ENCODE measurements at places on chromosomes 7 and 10.
A peak's percentile ranks its signal among the peaks of the same experiment; 100 is the strongest.

DNA sequence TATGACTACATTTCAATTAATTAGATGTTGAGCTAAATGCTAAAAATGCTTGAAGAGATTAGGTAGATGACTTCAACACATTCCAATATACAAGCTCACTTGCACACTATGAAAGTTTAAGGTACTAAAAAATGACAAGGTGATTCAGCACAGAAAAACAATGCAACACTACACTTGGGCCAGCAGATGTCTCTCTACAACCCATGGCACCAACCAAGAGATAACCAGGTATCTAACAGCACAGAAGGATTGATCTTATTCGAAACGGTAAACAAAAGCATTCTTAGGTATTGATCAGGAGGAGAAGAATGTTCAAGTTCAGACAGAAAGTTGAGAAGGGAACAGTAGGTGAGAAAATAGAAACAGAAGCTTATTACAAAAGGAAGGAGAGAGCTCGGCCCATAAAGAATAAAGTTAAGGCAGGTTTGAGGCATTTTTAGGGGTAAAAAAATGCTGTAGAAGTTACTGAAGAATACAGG lies 248.2 kb upstream of the KLF14 start:
- no peak for DNase-seq

- no peak for DNase-seq
Measured at GRCh38 chr7:155289949-155290501, 7.7 kb upstream of the INSIG1 start.

GRCh38 chr10:71868192-71868697 lies 17.2 kb upstream of the PSAP start:
- DNase-seq = no peak

- no peak for DNase-seq
Measured at GRCh38 chr7:155789001-155789725, 23.1 kb downstream of the SHH start.

GRCh38 chr10:124200011-124200410 lies 106.6 kb upstream of the CHST15 start:
- DNase-seq = no peak

GRCh38 chr7:37265006-37265405 lies 183.7 kb downstream of the ELMO1 start:
- no peak for DNase-seq

DNA sequence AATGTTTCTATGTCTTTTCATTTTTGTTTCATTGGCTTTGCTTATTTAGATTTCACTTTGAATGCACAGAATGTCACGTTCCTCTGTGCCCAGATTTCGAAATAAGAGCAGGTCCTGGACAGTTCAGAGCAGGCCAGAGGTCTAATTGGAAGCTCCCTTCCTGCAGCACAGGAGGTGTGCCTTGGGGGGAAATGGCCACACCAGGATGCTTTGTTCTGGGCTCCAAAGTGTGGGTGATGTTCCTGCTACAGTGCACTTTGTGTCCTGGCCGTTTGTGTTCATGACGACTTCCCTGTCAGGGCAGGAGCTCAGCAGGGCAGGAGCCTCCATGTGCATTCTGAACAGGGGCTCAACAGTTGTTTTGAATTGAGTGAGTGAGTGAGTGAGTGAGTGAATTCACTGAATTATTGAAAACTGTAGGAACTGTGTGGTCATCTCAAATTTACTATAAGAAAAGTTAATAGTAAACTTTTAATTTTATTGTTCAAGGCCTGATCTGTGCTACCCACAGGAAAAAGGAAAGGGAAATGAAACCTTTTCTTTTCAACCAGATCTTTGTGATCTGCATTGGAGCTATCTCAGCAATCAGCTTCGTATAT lies 109.5 kb upstream of the GJD4 start:
- DNase-seq = no peak

DNA sequence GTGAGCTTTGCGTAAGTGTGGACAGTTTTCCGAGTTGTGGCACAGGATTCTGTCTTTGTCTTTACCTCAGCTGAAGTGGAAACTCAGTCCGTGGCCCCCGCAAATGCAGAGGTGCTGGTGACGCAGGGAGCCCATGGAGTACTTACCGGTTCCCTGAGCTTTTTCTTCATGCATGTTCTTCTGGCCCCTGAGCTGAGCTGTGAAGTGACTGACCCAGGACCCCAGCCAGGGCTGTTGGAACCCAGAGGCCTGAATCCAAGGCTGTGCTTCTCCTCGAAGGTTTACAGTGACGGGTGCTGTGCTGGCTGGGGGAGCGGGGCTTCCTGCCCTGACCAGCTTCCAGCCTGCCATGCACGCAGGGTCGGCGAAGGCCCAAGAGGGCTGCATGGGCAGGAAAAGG lies 223.5 kb downstream of the GLRX3 start:
- DNase-seq = no peak

DNA sequence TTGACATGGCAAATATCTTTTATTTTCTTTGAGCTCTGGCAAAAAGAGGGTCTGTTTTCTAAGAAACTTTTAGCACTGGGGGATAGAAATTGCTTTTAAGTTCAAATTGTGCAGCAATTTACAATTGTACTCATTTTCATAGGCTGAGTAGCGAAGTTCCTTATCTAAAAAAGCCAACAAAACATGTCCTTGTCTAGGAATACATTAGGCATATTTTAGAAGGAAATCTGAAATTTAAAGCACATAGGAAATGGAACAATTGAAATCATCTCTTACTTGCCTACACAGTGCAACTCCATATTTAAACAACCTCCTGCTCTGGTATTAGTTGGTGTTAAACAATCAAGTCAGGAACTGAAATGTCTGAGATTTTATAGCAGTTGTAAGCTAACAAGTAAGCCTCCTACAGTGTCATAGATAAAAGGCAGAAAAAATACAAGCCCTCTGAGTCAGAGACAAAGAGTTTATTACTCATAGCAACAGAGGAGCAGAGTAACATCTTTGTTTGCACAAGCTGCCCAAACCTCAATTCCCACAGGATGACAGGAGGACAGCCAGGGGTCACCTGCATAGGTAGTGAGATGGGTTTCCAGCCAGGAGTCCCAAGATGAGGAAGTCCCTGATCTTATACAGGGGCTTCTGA lies 280.2 kb upstream of the HGF start:
- no peak for DNase-seq

GRCh38 chr7:26918241-26918640 lies 53.9 kb upstream of the SKAP2 start:
- no peak for DNase-seq

GRCh38 chr7:71303566-71303965 lies 171.6 kb downstream of the GALNT17 start:
- DNase-seq = no peak

- peak; percentile 36 for DNase-seq
Measured at GRCh38 chr10:21526860-21527597, 1.5 kb upstream of the SKIDA1 start.

DNA sequence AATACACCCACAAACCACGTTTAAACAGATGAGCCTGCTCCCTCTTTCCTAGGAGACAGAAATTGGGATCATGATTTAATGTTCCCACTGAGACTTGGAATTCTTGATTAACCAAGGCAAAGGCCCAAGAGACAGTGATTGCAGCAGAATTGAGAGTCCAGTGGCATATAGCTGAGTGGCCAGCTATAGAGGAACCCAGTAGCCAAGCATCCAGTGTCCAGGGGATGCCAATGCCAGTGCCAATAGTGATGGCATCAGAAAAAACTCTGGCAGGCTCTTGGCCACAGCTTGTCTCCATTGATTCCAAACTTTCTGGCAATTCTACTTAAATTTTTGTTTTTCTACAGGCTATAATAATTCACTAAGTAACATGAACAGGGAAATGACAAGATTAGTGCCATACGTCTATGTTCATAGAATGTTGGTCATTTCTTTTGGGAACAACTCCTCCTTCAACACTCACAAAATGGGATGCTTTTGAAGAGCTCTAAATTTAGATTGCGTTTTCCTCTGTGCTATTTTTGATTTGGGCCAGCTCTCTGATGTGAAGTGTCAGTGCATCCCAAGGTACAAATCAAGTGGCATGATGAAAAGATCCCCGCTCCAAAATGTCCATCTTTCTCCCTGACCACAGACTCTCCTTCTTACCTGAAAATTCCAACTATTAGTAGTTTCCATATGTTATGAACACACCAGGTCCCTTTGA lies 83.1 kb upstream of the A1CF start:
- DNase-seq = no peak

GRCh38 chr10:13567030-13567429 lies 19.7 kb upstream of the PRPF18 start:
- DNase-seq = no peak

- no peak for DNase-seq
Measured at GRCh38 chr7:158274404-158274811, 313.2 kb downstream of the PTPRN2 start.

DNA sequence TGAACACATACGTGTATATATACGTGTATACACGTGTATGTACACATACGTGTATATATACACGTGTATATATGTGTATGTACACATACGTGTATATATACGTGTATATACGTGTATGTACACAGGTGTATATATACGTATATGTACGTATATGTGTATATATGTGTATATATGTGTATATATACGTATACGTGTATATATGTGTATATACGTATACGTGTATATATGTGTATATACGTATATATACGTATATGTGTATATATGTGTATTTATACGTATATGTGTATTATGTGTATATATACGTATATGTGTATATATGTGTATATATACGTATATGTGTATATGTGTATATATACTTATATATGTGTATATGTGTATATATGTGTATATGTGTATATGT lies 44.3 kb downstream of the CD36 start:
- DNase-seq = no peak

DNA sequence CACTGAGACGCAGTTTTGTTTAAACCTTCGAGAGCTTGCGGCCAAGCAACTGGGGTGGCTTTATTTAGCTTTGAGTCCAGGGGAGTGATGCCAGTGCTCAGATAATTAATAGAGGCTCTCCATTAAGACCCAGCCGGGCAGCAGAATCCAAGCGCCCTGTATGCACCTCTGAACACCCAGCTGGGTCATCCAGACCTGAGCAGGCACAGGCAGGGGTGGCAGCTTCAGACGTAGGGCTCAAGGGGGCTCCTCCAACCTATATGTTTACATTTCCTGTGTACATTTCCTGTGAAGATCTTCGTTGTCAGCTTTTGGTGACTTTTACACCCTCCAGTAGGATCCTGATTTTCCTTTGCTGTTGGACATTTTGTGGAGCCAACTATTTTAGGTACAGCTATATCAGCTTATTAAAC lies 719.5 kb downstream of the LRMDA start:
- no peak for DNase-seq

DNA sequence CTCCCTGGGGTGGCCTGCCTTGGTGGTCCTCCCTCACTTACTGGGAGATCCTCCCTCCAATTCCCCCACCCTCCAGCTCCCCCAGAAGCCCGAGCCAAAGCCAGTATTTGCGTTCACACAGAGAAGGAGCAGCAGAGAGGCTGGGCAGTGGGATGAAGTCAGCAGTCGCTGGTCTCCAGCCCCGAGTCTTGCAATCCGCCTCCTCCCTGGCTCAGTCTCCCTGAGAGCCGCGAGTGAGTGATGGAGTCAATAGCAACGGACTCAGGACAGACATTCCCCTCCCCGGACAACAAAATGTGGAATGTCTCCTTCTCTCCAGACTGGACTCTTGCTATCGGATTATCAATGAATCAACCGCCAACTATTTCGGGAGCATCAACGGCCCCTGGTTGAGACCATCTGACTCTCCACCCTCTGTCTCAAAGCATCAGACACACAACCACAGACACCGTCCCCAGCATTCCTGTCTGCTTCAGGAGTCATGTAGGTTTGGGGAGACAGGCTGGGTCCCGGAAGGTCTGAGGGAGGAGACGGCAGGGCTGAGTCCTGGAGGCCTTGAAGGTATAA lies 178.4 kb downstream of the SH3PXD2A start:
- no peak for DNase-seq

DNA sequence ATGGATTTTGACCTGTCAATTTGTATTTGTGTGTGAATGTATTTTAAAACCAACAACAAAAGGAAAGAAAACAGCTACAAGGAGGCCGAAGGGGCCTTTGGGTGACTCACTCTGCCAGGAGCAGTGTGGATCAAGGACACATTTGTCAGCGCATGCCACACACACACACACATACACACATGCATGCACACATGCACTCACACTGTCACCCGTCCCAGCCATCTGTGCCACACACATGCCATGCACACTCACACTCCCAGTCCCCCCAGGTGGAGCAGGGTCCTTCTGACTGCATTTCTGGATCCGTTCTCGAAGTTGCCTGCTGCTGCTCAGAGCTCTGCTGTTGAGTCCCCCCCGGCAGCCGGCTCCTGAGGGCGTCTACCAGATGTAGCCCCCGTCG lies 26.0 kb downstream of the SPOCK2 start:
- DNase-seq = no peak

DNA sequence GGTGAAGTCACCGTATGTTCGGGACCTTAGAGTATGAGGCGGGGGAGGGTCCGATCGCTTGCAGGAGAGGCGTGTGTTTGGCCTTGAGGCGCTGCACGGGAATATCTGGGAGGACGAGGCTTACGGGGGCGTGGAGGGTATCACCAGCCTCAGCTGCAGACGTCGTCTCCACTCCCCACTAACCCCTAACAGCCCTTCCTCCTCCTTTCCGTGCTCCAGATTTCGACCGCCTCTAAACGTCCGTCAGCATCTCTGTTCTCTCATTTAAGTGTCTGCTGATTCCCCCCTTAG lies 23.5 kb upstream of the ZNF12 start:
- no peak for DNase-seq

- DNase-seq = no peak
Measured at GRCh38 chr10:4183761-4184261, 398.8 kb upstream of the KLF6 start.

DNA sequence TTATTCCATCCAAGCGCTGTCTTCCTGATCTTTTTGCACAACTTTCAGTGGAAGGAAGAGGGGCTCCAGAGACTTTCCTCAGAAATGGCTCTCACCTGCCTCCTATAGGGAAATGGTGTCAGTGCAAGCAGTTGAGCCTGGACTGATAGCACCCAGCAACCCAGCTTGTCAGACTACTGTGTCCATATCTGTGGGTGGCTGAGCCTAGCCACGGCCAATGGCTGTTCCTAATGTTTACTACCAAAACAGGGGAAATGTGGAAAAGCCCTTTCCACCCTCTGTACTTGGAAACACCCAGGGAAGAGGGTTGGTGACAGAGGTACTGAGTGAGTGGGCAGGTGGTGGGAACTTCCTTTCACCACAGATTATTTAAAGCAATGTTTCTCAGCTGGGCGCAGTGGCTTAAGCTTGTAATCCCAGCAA lies 4.3 kb upstream of the YKT6 start:
- no peak for DNase-seq

- no peak for DNase-seq
Measured at GRCh38 chr10:670038-670437, 19.4 kb downstream of the DIP2C start.

GRCh38 chr7:22544245-22544644 lies 44.3 kb upstream of the STEAP1B start:
- no peak for DNase-seq

DNA sequence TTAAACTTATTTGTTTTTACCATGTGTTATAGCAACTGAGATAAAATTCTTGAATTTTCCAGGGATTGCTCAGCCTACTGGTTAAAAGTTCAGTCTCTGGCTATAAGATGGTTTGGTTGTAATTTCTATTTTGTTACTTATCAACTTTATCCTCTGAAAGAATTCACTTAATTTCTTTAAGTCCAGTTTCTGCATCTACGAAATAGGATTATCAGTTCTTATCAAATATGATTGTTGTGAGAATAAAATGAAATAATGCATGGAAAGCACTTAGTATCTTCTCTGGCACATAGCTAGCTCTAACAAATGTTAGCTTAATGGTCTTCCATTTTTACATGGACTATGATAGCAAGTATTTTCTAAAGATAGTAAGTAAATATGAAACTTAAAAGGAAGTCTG lies 53.3 kb downstream of the SEMA3D start:
- no peak for DNase-seq

Data from T-helper 17 cell (primary cell).